ENCODE measurements at places on chromosomes 3 and 15.

- no peak for DNase-seq
Observed at GRCh38 chr15:87767516-87767915, 489.0 kb downstream of the NTRK3 start.

GRCh38 chr3:71166339-71167240, 416.9 kb downstream of the FOXP1 start:
- DNase-seq: no peak

DNA sequence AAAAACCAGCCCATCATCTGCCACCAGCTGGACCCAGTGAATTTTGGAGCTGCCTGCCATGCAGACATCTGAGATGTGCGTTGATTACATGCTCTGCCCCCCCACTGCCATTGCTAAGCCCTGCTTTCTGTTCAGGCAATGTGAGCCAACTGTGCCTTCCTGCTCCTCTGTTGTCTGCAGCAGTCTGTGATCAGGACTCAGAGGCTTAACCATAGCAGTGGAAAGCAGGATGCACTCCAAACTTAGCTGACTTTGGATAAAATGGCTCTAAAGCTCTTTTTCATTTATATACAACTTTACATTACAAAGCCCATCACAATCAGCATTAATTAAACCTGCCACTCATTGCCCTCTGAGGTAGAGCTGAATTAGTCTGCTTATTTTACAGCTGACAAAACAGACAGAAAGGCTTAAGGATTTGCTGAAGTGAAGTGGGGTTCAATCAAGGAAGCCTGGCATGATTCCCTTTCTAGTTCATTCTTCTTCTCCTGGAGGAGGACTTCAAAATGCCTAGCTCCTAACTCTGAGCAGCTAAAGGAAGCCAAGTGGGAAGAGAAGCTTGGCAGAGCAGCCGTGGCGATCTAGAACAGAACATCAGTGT, 15.7 kb upstream of the RPS27L start:
- no peak for DNase-seq

DNA sequence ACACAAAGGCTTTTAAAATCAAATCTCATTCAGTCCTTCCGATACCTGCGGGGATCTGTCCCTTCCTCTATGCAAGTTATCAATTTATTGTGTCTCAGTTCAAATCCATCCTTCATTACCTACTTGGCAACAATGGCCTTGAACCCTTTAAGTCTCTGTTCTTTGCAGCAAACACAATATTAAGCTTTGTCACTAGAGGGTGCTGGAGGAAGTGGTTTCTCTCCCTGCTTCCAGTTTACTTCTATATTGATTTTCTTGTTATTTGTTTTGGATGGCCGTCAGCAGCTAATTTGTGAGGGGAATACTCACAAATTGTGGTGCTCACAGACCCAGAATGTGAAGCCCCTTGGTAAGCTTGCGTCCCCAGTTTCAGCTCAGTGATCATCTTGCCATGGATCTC, 278.3 kb downstream of the FGF12 start:
- no peak for DNase-seq

DNA sequence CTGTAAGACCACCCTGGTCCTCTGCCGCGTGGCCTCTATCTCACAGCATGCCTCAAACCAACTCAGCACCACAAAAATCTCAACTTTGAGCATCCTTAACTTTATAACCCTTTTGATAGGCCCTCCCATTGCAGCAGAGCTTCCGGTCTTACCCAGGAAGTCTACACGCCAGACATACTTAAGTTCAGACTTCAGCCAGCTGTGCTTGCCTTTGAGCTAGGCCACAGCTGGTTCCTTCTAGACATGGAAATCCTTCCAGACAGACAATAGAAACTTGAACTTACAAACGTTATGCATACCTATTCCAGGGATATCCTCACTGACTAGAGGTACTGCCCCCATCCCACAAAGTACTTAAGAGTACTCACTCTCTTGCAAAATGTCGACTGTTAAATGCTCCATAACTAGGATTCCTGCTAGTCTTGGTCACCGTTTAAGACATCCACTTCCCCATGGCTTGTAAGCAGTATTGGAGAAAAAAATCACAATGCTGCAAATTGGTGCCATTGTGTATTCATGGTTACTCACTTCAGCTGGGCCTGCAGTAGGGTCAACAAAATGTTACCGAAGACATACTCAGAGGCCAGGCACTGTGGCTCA, 183.5 kb downstream of the TBL1XR1 start:
- DNase-seq: no peak

DNA sequence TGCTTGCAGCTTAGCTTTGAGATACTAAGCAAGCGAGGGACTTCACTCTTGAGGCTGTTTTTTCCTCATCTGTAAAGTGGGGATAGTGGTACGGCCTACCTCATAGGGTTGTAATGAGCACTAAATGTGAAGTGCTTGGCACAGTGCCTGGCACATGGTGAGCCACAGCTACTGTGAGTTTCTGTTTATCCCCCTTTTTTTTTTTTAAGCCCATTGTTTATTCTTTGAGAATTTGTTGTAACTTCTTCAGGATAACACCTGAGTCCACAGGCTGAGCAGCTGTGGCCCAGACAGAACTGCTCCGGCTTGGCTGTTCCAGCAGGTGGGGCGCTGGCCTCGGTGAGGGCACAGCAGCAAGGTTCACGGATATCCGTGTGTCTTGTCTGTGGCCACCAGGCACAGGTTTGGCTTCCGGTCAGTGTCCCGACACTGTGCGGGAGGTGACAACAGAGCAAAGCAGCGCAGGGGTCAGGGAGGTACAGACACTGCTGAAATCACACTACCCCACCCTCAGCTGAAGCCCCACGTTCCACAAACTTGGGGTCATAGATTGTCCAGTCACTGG, 7.3 kb upstream of the ISG20 start:
- no peak for DNase-seq

DNA sequence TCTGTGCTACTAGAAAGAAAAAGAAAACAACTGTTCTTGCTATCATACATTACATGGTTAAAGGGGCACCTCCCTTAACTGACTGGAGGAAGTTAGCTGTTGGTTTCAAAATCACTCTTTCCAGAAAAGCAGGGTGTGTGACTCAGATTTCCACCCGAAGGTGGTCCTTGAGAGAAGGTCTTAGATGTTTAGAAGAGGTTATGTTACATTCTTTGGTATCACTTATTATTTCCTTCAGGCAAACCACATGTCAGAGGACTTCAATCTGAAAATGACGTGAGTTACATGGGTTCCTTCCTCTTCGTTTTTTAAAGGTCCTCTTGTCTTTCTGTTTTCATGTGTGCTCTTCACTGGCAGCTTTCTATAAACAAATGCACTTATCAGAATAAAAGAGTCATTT, 307.9 kb upstream of the CBLB start:
- peak; percentile 26 for DNase-seq

- DNase-seq: no peak
Observed at GRCh38 chr15:39084674-39085530, 496.0 kb upstream of the THBS1 start.

DNA sequence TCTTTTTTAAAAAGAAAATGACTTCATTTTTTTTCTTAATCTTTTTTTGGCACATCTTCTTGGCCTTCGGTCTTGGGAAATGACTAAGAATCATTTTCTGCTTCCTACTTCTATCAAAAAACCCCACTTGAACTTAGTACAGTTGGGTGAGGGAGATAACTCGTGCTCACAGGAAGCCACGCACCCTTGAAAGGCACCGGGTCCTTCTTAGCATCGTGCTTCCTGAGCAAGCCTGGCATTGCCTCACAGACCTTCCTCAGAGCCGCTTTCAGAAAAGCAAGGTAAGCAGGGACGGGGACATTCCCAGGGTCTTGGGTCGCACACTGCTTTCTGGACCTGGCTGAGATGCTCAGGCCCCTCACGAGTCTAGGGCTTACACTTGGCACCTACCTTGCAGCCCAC, at the start of gene CCR4:
Gene CCR4, plus strand, starts transcription at position 235 of the 402 bp plus-strand sequence. CDS start 1,779 bp downstream, outside the sequence.
- DNase-seq: peak; percentile 30

DNA sequence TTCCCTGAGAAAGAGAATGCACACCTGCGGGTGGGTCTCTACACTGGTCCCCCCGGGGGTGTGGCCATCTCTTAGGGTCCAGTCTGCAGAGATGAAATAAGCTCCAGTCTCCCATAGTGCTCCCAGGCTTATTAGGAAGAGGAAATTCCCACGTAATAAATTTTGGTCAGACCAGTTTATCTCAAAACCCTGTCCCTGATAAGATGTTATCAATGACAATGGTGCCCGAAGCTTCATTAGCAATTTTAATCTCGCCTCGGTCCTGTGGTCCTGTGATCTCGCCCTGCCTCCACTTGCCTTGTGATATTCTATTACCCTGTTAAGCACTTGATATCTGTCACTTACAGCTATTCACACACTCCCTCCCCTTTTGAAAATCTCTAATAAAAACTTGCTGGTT, 46.8 kb downstream of the OR5H15 start:
- DNase-seq: no peak

GRCh38 chr15:27241943-27242342, 271.0 kb downstream of the GABRG3 start:
- DNase-seq: no peak

DNA sequence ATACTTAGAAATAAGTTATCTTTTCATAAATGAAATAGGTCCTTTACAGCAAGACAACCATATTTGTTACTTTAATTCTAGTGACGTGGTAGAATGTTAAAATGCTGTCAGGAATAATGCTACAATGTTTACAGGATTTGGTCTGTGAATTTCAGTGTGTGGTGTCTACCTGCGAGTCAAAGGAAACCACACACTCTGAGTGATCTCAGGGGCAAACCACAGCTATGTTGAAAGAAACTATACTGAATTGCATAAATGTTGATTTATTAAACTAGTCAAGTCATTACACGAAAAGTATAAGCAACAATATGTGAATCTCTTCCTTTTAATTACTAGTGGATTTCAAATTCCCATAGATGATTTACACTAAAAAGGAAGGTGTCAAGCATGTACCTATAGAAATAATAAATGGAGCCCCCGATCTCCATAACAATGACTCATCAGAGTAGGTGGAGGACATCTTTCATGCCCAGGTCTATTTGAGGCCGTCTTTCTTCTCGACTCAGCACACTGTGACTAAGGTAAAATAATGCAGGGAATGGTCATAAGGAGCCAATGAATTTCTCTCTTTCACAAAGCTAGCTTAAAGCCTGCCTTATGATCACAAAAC, 463.0 kb downstream of the ERC2 start:
- no peak for DNase-seq

- no peak for DNase-seq
Observed at GRCh38 chr3:112117841-112118571, 15.0 kb downstream of the GCSAM start.

DNA sequence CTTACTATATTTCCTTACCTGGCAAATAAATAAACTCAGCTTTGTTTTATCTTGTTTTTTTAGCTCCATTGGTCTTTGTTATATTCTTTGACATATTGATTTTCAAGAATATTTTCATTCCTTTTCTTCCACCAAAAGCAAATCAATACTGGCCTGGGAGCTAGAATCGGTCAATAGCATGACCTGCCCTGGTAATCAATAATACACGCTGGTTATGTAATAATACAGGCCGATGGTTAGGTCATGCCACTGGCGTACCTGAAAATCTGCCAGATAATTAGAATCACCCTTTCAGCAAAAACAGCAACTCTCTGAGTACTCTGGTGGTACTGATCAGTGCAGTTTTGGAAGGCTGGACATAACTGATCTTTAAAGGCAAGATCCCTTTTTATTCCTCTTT, 39.9 kb downstream of the PEAK1 start:
- no peak for DNase-seq

- no peak for DNase-seq
Observed at GRCh38 chr3:71499227-71499876, 84.2 kb downstream of the FOXP1 start.

DNA sequence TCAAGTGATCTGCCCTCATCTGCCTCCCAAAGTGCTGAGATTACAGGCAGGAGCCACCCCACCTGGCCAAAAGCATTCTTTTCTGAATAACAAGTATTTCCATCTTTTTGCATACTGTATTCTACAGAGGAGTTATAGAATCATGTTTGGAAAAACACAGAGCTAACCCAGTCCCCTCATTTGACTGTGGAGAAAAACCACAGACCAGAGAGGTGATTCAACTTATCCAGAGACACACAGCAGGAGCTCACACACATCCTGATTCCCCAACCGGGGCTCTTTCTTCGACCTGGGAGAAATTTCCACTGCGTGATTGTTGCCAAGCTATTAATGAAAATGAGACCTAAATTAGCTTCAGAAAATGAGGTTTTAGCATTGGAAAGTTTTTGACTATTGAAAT, 176.1 kb upstream of the TLE3 start:
- no peak for DNase-seq

DNA sequence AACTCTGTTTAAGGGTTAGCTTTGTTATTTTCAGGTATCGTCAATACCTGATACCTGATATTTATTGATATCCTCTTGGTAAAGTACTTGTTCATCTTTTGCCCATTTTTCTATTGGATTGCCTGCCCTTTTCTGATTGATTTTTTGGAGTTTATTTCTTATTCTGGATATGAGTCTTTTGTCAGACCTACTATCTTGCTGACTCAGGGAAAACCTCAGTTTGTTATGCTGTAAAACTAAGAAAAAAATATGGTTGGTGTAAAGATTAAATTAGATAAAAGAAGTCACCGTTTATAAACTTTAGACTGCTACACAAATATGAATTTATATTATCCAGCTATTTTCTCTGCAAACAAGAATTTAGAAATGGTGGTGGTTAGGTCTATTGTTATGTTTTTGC, 65.9 kb downstream of the CHRNA7 start:
- no peak for DNase-seq

DNA sequence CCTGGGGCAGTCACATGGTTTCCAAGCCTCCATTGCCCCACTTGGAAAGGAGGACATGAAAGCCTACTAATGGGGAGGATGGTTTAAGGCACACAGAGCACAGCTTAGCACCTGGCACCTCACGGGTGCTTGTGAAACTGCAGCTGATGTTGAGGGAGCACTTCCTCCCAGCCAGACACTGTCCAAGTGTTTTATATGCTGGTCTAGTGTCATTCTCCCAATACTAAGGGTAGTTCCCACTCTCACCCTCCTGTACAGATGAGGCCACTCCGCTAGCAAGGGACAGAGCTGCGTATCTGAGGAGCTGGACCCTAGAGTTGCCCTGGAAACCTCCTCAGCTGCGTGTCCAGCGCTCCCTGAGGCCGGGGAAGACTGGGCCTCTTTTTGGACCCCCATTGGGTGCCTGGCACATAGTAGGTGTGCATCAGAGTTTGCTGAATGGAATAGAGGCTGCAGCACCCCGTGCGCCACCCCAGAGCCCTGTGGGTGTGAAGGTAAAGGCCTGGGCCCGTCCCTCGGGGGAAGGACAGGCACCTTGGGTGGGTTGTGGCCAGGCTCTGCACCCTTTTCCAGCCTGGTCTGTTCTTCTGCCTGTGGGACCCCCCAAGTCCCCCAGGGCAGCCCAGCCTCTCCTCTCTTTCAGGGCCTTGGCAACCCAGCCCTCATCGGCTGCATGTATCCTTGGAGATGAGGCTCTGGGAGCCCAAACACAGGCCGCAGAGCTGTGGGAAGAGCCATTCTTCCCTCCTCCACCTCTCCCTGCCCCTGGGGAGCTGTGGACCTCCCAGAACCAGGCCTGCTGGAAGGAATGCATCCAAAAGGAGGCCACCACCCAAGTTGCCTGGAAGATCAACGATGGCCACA, 31.3 kb downstream of the DNASE1L3 start:
- DNase-seq: no peak

DNA sequence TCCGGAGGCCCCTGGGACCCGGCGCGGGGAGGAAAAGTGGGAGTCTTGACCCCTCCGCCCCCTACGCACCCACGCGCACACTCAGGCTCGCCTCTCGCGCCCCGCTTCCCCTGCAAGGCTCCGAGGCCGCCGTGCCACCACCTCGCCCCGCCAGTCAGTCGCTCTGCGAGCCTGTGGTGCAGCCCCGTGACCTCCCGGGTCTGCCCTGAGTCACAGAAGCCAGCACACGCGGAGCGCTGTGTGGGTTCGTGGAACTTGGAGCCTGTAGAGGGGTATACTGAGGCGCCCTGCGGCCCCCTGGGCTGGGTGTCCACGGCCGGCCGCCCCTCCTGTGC, 380 bp upstream of the ALS2CL start:
- no peak for DNase-seq

Measured in activated T-helper 1 cell treated with anti-CD3 and anti-CD28 coated beads, Interleukin-2, amount 50 U/mL, for 16 hours (primary cell).